Stimulated activated CD8-positive, alpha-beta memory T cell treated with anti-CD3 and anti-CD28 coated beads, Interleukin-12 subunit alpha, Interleukin-12 subunit beta, amount 100 ng/mL, for 4 hours (primary cell): ENCODE measurements at places on chromosomes 11 and 22.

- no peak for DNase-seq
Observed at GRCh38 chr11:19777377-19778102, 64.9 kb downstream of the NAV2 start.

DNA sequence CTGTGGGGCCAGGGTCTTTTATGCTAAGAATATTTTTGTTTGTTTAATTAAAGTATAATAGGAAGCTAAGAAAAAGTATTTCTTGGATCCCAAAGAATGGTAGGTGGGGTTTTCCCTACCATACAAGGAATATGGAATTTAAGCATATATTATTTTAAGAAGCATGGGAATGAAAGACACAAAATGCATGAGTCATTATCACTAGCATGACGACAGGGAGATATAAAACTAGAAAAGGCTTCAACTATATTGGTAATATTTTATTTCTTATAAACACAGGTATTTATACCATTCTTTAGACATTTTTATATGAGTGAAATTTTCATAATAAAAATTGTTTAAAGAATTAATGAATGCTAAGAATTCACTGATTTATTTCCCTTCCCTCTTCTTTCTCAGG, 39.3 kb upstream of the SOX6 start:
- DNase-seq: no peak

GRCh38 chr11:87212891-87213290, 175.2 kb downstream of the TMEM135 start:
- no peak for DNase-seq

- no peak for DNase-seq
Observed at GRCh38 chr11:102323542-102324251, 6.4 kb downstream of the BIRC3 start.

GRCh38 chr22:19896665-19897355, 42.1 kb upstream of the GNB1L start:
- DNase-seq: no peak

DNA sequence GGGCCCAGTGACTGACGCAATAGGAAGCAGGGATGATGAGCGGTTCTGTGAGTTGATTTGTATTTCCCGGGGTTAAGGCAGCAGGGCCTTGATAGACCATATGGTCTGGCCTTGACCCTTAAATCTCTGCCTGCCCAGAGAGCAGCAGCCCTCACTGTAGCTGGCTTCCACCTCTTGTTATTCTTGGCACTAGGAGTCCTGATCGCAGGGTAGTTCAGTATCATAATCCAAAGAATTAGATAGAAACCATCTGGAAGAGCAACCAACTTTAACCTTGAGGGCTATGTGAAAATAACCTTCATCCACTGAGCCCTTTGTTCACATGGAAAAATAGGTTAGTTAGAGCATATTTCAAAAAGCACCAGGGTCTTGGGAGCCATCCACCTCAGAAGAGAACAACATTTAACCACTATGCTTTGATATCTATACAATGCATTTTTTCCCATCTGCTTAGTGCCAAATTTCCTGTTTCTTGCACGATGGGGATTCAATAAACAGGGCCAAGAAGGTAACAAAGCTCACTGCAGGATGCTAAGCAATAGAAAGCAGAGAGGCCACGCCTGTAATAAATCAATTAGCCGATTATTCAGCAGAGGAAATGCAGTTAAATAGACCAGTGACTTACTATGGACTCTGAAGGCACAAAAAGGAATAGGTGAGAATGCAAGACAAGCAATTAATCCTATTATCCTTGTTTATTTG, 761.3 kb downstream of the OPCML start:
- DNase-seq: no peak

DNA sequence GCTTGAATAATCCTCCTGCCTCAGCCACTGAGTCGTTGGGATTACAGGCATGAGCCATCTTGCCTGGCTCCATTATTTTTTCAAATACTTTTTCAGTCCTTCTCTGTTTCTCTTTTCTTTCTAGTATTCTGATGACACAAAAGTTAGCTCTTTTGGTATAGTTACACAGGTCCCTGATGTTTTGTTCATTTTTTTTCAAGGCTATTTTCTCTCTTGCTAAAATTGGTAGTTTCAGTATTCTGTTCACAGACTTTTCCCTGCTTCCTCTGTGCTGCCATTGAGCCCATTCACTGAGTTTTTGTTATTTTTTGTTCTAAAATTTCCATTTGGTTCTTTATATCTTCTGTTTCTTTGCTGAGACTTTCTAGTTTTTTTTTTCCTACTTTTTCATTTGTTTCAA, 166.5 kb downstream of the UVRAG start:
- DNase-seq: no peak

DNA sequence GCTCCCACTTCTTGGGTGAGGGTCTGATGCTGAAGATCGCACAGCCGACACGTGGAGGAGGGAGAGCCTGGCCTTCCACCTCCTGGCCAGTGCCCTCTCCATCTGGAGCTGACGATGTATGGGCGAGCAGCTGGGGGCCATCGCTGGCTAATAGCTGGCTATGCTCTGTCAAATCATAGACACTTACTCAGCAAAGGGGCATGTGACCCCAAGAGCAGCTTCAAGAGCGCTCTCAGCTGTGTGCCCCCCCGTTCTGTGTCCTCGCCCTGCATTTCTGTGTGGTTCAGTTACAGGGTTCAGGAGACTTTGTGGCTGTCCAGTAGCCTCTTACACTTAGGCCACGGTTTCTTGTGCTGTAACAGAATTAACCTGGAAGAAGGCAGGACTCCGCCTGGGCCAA, 26.4 kb downstream of the FBLN1 start:
- no peak for DNase-seq

GRCh38 chr11:1167256-1167655, 9.5 kb downstream of the MUC5AC start:
- no peak for DNase-seq

GRCh38 chr11:78470861-78471442, 53.3 kb upstream of the GAB2 start:
- DNase-seq: no peak

- DNase-seq: no peak
Observed at GRCh38 chr11:76857781-76858410, 2.8 kb upstream of the ACER3 start.
